ENCODE measurements at places on chromosomes 7 and 10.
A peak's percentile ranks its signal among the peaks of the same experiment; 100 is the strongest.

DNA sequence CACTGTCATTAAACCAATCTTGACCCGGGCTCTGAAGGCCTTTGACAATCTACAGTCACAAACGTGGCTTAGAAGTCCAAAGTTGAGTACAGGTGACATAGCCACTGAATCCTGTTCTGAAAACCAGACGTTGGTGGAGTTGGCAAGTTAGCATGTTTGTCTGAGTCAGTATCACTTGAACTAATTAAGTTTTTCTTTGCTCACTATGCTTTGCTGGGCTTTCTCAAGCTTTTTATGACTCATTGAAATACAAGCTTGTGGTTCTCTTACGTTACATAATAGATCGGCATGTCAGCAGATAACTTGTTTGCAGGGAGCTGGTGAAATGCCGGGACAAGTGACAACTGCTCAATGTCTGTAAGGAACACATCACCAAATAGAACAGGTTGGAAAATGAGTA lies 53.8 kb downstream of the ARL5B start:
- no peak for DNase-seq

DNA sequence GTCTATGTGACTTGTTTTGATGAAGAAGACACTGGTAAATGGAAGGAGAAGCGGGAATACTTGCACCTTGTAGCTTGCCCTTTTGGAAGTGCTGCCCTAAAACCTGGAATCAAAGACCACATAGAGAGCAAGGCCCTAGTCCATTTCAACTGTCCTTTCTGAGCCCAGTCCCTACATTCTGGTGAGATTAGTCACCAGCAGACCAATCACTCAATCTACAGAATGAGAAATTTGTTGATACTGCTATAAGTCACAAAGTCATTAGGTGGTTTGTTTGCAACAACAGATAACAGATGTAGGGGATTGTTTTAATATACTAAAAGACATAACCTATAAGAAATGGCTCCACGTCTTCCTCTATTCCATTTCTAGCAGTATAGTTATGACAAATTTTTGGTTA lies 33.6 kb downstream of the WASL start:
- DNase-seq, result no peak

DNA sequence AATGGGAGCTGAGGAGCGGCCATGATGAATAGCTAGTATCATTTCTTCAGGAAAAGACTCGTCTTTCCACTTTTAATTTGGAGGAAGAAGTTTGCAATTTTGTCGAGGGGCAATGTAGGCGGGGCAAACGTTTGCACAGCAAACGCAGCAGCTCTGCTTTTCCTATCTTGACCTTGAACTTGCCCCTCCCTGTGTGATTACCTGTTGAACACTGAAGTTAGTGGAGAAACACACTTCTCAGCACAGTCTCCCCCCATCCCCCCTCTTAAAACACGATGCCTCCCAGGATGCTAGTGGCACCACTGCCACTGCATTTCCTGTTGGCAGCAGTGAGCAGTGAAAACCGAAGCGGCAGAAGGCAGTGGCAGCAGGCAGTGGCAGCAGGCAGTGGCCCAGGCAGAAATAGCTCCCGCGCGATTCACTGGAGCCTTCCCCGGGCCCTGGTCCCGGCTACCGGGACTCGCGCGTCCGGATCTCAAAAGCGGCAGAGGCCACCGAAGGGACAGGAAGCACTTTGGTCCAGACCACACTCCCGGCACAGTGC lies at the start of gene EPDR1:
TSS of gene EPDR1 (plus strand) at position 336 of the 544 bp plus-strand sequence. CDS start 300 bp downstream, outside the sequence.
- peak; percentile 19 for DNase-seq

DNA sequence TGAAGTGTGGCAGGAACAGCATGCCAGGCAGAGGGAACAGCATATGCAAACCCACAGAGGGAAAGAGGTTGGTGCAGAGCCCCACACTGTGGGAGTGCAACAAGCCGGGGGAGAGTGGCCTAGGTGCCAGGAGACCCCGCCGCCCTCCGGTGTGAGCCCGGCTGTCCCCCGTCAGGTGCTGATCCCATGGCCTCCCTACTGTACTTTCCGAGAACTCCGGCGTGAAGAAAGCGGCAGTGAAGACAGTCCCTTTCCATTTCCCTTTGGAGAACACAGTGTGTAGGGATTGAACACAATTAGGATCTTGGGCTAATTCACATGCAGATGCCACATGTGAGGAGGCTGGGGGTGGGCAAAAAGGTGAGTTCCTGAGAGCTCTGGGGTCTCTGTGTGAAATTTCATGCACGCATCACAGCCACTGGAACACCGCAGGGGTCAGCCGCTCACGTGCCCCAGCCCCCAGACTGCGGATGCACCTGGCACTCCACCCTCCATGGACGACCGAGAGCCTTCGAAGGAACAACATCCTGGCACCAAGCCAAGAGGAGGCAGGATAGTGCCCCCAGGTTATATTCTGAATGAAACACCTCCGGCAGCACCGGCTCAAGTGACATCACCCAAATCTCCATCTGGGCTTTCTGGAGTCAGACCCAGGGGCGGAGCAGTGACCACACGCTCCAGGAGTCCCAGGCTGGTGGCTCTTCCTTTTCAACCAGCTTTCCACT lies 82.1 kb upstream of the PPP2R2D start:
- no peak for DNase-seq

GRCh38 chr7:126302639-126303038 lies 950.1 kb downstream of the GRM8 start:
- DNase-seq, result peak; percentile 5

DNA sequence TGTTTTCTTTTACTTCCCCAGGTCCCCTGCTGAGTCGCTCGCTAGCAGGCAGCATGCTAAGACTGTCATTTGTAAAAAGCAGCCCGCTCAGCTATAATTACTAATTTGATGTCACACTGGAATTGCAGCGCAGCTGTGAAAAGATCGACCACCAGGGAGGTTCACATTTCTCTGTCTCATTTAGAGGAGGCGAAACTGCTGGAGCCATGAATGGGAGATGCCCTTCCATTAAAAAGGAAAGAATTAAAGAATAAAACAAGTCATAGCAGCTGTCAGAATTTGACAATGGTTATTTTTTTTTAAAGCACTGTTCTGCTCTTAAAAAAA lies 153.5 kb downstream of the PIP4K2A start:
- peak; percentile 38 for DNase-seq

DNA sequence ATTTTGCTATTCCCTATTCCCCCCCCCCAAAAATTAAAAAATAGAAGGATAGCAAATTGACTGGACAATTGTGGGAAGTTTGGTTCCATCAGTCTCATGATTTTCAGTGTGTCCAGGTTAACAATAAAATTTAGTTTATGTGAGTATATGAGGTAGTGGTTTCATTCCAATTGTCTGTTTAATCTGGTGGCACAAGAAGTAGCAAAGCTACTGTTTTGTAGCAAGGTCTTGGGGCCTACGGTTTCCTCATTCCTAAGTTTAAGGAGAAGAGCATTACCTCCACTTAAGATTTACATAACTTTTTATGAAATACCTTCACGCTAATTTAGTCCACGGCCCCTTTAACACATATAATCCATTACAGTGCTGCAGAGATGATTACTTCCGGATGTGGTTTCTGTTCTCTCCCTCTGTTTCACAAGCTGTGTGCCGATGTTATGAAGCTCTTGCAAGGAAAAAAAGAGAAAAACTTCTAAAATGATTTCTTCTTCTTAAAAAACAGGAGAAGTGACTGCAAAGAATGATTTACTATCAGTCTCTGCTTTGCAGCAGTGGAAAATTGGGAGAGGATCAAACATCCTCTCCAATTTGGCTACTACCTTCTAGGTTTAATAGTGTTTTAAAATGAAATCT lies 32.7 kb upstream of the NPVF start:
- DNase-seq, result no peak

- no peak for DNase-seq
Measured at GRCh38 chr10:60424971-60425370, 35.3 kb upstream of the ANK3 start.

GRCh38 chr7:2258661-2259365 lies 16.8 kb downstream of the NUDT1 start:
- DNase-seq, result no peak

DNA sequence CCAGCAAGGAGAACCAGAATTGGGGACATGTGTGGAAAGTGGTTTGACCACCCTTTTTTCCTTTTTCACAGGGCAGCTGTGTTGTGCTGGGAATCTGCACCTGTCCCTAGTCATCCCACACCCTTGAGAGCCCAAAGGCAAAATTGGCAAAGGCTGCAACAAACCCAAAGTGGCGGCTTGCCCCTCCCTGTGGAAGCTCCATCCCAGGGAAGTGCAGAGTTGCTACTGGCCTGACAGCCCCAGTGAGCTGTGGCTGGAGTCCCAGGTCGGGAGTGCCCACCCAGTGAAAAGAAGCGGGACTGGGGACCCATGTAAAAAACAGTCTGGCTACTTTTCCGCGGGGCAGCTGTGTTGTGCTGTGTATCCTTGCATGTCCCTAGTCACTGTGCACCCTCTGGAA lies 109.1 kb upstream of the GRM3 start:
- no peak for DNase-seq

DNA sequence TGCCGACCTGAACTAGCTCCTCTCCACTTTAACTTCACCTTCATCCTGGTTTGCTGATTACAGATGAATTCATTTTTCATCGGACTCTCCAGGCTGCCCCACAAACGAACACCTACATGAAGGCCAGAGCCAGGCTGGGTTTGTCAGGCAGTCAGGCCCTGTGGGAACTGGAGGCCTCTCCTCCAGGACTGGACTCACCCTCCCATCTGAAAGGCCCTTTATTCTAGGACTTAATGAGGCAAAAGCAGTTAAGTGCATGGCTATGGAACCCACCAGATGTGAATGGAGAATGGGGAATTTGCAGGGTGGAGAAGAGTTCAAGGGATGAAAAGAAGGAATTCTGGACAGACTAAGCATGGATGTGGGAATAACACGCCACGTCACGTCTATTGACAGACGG lies 170.8 kb downstream of the ARHGAP12 start:
- no peak for DNase-seq

DNA sequence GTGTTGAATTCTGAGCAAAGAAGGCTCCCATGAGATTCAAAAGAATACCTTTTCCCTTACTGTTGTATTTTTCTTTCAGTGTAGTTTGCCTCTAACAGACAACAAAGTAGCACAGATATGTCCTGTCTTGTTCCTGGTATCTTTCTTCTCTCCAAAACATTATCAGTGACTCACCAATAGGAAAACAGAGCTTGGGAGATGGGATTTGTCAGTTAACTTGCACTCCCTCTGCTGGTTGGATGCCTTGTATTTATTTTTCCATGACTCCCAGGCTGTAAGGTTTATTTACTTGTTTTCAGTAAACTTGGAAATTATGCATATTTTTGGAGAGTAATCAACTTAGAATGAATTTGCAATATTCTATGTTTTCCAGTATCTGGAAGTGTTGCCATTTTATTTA lies 129.7 kb downstream of the SAMD9 start:
- DNase-seq, result peak; percentile 8

DNA sequence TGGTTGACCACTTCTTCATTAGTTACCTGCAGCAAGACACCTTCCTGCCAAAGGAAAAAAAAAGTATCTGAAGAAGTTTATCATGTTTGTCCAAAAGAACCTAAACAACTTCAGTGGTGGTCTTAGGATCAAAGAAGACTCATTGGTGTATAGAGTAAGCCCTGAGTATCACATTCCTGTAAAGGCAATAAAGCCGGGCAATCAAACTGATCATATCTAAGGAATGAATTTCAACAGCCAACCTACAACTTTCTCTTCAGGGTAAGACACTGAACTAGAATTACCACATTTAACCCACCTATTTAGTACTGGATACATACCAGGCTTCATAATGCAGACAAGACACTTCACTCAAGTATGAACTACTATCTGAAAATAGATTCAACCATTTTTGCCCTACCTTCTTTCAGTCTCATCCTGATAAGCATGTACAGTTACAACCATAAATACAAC lies 10.1 kb downstream of the HNRNPA2B1 start:
- no peak for DNase-seq

DNA sequence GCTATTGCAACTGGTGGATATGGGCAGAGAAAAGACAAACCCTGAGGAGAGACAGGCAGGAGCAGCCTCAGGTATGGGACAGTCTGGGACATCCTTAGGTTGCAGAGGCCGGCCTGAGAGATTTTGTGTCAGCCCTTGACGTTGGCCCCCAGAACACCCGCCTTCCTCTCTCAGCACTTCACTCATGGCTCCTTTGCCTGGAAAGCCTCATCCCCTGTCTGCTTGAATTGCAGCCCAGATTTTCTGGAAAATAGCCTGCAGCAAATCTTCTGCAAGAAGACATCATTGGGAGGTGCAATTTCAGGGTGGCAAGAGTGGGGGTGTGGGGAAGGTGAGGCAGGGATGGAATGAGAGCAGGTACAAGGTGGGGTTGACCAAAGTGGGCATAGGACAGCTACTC lies 2.2 kb upstream of the FRMD4A start:
- no peak for DNase-seq

DNA sequence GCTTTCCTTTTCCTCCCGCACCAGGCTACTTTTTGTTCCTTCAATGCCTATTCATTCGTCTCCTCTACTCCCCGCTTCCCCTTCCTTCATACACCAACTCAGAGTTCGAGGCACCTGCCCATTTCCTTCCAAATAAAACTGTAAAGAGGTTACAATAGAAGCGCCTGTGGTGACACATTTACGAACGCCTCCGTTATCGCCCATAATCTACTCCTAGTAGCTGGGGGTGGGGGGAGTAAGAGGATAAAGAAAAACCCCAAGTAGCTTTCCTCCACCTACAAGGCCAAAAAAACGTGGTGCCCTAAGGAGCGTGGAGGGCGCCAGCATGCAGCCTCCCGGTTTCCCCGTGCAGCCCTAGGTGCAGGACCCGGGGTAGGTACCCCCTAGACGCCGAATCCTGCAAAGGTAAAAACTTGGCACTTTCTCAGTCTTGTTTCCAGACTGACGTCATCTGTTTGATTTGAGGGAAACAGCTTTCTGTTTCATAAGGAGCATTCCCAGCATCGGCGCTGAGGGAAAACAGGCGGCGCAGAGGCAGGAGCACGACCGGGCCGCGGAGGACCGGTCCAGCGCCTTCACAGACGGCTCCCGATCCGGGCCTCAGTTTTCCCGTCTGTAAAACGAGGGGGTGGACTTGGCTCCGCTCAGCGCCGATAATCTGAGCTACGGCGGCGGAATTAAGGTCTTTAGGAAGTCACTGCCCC lies 922 bp downstream of the PPA1 start:
- DNase-seq, result peak; percentile 26

DNA sequence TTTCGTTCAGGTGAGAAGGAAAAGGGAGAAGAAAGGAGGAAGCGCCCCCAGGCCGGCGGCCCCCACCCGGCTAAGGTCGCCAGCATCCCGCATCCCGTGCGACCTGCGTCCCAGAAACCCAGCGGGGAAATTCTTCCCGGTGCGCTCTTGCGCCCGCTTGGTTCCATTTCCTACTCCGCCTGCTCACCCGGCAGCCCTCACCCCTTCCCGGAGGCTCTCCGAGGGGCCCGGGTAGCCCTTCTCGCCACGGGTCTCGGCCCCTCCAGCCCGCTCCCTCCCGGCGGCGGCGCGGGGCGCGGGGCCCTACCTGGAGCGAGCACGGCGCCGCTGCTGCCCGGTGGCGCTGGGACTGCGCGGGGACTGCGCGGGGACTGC lies at the start of gene PRKCQ:
TSS of gene PRKCQ (minus strand) at position 373 of the 375 bp plus-strand sequence. CDS start 65,141 bp downstream, outside the sequence.
- DNase-seq, result peak; percentile 50

- no peak for DNase-seq
Measured at GRCh38 chr7:83514977-83515376, 134.0 kb downstream of the SEMA3E start.

GRCh38 chr7:7739204-7740036 lies 21.0 kb upstream of the RPA3 start:
- no peak for DNase-seq

Measured in HEK293T (cell line).